ENCODE measurements at places on chromosomes 5 and 9.
A peak's percentile ranks its signal among the peaks of the same experiment; 100 is the strongest.

- DNase-seq, result no peak
These were observed 16.6 kb downstream of the ZNF131 start for GRCh38 chr5:43137326-43137725.

DNA sequence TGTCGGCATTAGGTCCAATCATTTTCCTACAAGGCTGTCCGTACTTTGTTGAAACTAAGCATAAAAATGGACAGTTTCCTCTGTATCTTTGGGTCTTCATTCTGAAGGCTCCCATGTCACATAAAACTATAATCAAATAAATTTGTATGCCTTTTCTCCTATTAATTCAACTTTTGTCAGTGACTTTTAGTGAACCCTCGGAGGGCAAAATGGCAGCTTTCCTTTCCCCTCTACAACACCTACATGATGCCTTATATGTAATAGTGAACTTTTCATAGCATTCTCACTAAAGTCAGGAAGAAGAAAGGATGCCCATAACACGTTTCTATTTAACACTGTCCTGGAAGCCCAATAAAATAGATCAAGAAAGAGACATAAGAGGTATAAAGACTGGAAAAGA lies 5.1 kb upstream of the AGXT2 start:
- DNase-seq, result no peak

- peak; percentile 57 for DNase-seq
These were observed 40.7 kb downstream of the UGCG start for GRCh38 chr9:111937301-111937700.

DNA sequence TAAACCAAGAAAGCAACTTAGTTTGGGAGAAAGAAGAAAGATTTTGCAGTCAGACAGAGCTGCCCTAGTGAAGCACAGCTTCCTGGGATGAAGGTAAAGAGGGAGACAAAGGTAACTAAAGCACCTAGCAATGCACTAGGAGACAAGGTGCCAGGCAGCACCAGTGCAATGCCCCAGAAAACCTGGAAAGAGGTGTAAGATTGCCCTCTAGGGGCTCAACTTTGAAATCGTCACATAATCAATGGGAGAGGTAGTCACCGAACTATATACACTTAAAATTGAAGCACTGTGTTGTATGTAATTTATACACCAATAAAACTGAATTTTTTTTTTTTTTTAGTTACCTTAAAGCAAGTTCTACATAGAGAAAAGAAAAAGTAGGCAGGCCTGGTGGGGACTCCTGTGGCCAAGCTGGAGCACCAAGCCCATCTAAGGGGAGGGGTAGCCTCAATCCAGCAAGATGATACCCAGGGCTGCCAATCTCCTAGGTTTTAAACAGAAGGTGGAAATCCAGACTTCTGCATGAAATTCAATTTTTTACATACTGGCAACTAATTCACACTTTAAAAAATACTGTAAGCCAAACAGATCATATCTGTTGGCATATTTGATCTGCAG lies 48.2 kb downstream of the CDK5RAP2 start:
- peak; percentile 39 for DNase-seq

DNA sequence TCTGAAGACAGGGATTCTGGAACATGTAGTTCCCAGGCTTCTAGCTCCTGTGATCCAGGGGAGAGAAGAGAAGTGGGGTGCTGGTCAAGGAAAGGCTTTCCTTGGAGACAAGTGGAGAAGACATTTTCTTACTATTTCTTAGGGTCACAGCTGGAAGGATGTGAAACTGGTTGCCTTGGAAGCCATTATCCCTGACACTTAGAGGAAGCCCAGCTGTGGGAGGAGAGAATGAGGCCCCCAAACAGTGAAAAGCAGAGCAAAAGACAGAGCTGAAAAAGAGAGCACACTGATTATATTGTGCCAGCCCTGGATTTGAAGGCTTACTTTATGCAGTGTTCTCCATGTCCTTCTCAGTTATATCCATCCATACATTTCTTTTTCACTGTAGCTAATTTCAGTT lies 17.5 kb upstream of the SHB start:
- DNase-seq, result no peak

GRCh38 chr9:134039386-134040175 lies 14.3 kb downstream of the BRD3OS start:
- DNase-seq, result no peak

- no peak for DNase-seq
These were observed 500.0 kb downstream of the PTPRD start for GRCh38 chr9:10112798-10113197.

DNA sequence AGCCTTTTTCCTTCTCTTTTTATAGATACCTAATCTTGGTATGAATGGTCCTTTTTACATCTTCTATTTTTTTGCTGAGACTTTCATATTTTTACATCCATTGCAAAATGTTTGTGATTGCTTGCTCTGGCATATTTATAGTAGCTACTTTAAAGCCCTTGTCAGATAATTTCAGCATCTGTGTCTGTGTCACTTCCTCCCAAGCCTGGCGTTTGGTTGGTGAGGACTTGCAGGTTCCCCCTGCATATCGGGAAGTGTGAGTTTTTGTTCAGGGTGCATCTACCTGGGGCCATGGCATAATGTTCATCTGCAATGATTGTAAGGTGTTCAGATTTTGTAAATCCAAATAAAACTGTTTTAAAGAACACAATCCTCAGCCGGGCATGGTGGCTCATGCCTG lies 8.9 kb downstream of the FBXW5 start:
- DNase-seq, result peak; percentile 47

- peak; percentile 66 for DNase-seq
These were observed 860.8 kb upstream of the DMAC1 start for GRCh38 chr9:8660383-8660782.

GRCh38 chr5:133196441-133197085 lies 144.8 kb downstream of the HSPA4 start:
- no peak for DNase-seq

GRCh38 chr9:8429157-8429556 lies 629.6 kb upstream of the DMAC1 start:
- DNase-seq, result no peak

DNA sequence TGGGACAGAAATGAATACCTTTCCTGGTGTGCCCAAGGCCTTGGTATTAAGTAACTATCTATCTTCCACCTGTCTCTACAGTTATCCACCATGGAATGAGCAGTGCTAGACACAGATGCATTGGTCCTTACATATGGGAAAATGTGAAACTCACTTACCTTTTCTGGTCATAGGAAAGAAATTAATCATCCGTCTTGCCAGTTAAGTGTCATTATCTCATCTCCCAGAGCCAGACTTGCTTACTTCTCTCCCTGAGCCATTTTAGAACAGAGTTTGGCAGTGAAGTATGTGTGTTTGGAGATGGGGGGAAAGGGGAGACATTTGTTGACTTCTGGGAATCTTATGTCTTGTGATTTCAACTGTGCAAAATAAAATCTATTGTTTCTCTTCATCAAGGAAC lies 1211.0 kb upstream of the CDH6 start:
- no peak for DNase-seq

DNA sequence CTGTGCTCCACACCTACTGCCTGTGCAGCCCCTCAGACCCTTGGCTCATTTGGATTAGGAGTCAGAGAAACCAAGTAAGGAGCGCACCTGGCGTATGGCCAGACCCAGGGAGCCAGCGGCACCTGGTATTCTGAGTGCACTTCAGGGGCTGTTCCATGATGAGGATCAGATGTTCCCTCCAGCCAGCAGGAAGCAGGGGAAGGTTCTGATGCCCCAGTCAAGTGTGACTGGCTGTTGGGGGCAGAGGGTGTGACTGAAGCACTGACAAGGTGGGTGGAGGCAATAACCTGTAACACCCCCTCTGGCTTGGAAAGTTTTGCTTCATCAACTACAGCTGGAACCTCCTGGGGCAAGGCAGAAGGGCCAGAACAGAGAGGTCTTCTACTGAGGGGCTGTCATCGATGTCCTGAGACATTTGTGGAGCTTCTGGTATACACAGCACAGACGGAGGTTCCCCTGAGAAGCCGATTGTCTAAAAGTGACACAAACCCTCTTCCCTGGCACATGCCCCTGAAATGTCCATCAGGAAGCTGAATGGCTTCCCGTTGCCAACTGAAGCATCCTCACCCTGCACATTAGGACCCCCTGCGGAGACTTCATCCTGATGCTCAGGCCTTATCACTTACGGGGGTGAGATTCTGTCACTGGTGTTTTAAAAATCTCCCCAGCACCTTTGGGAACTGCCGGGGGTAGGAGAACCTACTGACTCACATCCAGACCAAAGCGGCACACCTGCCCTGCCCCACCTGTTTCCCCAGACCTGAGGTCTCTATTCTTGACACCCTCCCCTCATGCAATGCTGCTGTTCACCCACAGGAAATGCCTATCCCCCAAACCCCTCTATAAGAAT lies 21.1 kb downstream of the TRAF1 start:
- DNase-seq, result no peak

DNA sequence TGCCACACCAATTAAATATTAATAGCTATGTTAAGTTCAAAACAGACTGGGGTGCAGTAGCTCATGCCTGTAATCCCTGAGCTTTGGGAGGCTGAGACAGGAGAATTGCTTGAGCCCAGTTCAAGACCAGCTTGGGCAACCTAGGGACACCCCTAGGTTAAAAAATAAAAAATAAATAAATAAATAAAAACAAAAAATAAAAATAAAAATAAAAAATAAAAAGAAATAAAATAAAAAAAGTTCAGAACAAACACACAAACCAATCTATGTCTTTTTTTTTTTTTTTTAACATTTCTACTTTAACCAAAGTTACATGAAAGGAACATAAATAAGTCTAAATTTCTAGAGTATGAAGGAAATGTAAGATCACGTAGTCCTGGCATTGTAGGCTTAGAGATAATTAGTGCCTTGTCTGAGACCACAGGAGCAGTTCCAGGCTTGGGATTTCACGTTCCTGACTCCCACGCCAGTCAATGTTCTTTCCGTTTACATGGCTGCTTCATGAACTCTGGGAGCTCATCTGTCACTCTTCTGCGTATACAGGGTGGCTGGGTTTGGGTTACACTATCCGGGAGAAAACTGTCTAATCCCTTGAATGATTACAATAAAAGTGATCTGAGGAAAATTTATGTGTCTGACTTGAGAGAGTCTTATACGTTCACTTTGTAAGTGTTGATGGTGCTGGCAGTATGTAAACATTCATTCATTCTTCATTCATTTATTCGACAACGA lies 85.2 kb downstream of the KIAA1958 start:
- no peak for DNase-seq

DNA sequence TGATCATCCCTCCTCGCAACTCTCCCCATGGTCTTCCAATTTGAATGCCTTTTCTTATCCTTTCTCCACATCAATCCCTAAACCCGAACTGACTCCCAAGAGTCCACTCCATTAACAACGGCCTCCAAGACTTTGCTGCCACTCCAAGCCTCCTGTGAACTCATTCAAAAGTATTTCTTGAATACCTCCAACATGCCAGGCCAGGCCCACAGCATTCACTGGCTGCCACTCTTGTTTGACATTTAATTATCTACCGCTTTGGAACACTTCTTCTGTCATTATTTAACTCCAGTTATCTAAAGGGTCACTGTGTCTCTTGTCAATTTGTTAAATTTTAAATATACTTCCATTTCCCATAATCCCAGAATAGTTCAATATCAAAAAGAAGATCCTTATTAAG lies 378.9 kb downstream of the EFNA5 start:
- DNase-seq, result no peak

DNA sequence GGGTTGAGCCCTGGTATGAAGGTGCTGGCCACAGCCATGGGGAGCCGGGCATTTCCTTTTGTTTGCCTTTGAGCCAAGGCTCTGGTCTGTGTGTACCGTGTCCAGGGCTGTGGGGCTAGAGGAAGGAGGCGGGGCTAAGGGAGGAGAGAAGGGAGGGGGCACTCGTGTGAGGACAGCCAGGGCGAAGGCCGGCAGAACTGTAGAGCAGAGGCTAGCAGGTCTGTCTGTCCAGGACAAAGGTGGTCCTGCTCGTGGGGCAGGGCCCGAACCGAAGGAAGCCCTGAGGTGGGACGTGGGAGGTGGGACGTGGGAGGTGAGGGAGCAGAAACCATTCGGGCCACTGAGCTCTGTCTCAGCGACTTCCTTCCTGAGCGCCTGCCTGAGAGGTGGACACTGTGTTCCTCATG lies 41.3 kb upstream of the TESK1 start:
- DNase-seq, result no peak

DNA sequence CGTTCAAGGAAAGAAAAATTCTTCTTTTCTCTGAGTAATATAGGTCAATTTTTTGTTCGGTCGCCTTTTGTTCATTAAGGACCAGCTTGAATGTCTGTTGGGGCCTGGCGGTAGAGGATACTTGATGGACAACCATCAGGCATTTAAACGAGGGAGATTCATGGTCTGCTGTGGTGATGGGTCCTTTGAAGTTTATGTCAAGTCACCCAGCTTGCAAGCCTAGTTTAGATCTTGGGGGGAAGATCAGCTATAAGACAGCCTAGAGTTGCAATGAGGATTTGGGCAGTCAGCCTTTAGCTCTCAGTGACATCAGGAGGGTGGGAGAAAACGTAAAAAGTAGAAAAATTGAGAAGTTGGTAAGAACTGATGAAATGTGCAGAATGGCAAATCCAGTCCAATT lies 80.2 kb upstream of the SPRY4 start:
- no peak for DNase-seq

- DNase-seq, result no peak
These were observed 9.0 kb downstream of the RGS14 start for GRCh38 chr5:177366528-177367322.

- DNase-seq, result no peak
These were observed 295.5 kb downstream of the IRX1 start for GRCh38 chr5:3891113-3891512.

GRCh38 chr9:91116211-91116610 lies 245.5 kb downstream of the AUH start:
- no peak for DNase-seq
